ENCODE measurements at places on chromosomes 13 and 19.
A peak's percentile ranks its signal among the peaks of the same experiment; 100 is the strongest.

DNA sequence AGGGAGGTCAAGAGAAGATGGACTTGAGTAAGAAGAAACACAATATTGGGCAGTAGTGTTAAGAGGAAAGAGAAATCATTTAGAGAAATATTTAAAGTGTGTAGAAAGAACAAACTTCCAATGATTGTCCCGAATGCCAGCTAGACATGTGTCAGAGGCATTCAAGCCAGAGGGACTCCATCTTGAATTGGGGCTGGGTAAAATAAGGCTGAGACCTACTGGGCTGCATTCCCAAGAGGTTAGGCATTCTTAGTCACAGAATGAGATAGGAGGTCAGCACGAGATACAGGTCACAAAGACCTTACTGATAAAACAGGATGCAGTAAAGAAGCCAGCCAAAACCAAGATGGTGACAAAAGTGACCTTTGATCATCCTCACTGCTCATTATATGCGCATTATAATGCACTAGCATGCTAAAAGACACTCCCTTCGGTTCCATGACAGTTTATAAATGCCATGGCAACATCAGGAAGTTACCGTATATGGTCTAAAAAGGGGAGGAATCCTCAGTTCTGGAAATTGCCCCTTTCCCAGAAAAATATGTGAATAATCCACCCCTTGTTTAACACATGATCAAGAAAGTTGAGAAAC lies 127.0 kb upstream of the IPO5 start:
- no peak for DNase-seq

DNA sequence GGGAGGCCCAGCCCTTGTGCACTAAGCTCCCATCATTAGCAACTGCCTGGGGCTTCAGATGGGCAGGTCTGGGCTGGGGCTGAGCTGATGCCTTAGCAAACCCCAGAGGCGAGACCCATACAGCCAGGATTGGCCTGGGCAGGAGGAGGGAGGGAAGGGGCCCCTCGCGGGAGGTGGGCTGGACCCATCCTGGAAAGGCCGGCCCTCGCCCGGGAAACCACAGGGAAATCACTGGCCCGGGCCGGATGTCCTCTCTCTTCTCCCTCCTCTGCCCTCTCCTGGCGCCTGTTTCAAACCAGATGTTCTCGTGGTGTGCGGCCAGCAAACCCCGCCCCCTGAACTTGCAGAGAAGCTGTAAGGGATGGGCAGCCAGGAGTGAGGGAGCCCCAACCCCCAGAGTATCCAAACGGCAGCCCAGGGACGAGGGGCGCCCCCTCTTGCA lies 43.1 kb downstream of the TMEM255B start:
- DNase-seq = no peak

DNA sequence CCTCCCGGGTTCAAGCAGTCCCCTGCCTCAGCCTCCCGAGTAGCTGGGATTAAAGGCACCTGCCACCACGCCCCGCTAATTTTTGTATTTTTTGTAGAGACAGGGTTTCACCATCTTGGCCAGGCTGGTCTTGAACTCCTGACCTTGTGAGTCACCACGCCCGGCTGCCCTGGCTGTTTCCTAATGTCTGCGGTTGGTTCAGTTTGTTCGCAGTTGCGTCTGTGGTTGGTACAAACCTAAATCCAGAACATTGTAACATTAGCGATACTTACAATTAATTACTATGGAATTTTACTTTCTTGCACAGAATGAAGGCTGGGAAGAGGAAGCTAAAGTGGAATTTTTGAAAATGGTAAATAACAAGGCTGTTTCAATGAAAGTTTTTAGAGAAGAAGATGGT lies 38.1 kb downstream of the RNF17 start:
- peak; percentile 17 for DNase-seq

DNA sequence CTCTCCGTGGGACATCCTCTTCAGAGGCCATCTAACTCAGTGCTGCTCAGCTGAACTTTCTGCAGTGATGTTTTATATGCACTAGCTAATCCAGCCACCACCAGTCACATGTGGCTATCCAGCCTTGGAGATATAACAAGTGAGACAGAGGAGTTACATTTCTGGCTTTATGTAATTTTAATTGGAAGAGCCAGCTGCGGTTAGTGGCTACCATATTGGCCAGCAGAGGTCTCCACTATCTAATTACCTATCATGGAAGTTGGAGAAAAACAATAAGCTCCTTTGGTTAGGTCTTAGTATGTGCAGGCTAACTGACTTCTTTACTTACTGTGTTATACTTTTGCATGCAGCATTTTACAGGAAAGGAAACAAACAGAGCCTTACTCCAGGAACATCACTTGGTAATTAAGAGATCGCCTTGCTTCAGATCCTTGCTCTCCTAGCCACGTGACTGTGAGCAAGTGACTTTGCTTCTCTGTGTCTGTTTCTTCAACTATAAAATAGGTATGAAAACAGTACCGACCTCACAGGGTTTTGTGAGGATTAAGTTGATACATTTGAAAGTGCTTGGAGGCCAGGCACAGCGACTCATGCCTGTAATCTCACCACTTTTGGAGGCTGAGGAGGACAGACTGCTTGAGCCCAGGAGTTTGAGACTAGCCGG lies 1.6 kb upstream of the KLK10 start:
- DNase-seq = no peak

- DNase-seq = no peak
Observed at GRCh38 chr19:10981252-10981895, 20.5 kb downstream of the SMARCA4 start.

GRCh38 chr19:51688671-51689571 lies 4.2 kb upstream of the SPACA6 start:
- peak; percentile 86 for DNase-seq

- DNase-seq = no peak
Observed at GRCh38 chr13:114230117-114230516, 4.6 kb upstream of the CDC16 start.

DNA sequence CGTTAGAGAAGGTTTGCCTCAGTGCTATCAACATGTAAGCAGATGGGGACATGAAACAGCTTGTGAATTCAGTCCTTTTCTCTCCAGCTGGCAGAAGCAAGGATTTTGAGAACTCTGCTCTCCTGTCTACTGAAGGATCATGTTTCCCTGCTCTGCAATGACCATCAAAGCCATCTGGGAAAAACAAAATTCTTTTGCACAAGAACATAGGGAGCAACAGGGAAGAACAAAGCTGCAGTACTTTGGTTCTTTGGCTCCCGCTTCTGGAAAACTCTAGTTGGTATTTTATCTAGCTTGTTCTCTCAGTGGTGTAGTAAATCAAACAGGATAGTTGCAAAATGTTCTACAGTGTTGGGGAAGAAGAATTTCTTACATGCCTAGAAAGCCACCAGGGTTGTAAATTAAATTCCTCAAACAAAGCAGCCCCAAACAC lies 270.4 kb downstream of the ENOX1 start:
- DNase-seq = no peak

GRCh38 chr19:7561325-7561724 lies 25.8 kb downstream of the PNPLA6 start:
- DNase-seq = no peak

DNA sequence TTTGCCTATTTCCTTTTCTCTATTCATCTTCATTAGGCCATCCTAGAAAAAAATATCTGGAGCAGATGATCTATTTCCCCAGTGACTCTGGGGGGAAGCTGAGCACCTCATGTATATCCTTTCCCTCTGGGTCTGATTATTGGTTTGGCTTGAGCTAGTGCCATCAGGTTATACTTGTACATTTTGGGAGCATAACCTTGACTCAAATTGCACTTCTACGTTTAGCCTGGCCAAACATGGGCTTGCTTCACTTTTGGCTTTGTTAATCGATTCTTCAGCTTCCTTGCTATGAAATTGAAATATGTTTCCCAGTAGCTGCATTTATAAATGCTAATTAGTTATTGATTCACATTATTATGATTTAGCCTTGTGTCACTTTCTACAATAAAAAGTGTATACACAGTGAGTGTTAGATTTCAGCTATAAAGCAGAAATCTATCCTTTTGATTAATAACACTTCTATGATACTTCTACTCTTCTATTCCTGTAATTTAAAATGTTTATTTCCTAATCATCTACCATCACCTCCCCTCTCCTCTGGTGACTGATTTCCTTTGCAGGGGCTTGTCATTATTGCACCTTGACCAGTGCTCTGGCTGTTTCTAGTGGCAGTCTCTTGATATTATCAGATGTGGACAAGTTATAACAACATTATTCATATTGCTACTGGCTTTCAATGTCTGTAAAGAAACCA lies 37.3 kb downstream of the TNFSF11 start:
- DNase-seq = no peak

DNA sequence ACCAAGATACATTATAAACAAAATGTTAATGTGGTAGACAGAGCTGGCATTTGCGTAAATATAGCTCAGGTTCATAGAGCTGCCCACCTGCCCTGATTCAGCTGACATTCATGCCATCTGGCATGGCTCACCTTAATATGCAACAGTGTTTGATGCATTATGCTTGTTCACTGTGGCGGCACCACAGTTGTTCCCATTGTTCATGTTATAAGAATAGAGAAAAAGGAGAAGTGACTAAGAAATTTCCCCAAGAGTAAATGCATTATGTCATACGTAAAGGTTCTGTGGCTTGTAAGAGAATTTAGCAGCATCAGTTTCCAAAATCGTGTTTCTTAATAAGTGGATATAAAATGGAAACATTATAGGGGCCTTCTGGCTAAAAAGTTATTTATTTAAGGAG lies 4.5 kb downstream of the CCNA1 start:
- no peak for DNase-seq

GRCh38 chr13:111551204-111551820 lies 230.9 kb downstream of the TEX29 start:
- peak; percentile 49 for DNase-seq

DNA sequence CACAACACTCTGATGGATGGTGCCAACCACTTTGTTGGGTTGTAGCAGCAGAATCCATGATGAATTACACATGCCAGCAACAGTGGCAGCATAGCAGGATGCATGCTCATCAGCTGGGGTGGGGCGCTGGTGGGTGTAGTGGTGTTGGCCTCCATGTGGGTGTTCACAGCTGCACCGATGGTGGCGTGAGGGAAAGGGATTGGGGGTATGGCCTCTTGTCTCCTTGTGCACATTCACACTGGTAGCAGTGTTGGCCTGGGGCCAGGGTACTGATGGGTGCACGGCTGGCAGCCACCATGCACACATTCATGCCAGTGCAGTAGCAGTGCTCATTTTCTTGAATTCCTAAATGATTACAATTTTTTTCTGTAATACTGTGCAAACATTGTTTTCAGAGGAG lies 2748.8 kb upstream of the PCDH20 start:
- DNase-seq = peak; percentile 73

DNA sequence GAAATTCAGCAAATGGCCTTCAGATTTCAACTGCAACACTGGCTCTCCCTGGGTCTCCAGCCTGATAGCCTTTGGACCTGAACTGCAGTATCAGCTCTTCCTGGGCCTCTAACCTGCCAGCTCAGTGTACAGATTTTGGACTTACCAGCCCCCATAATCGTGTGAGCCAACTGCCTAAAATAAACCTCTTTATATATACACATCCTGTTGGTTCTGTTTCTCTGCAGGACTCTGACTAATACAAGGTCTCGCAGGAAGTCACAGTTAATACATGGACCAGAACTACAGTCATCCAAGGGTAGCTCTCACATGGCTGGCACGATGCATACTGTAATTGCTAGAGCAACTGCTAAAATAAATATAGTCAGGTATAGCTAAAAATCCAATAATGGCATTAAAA lies 85.1 kb downstream of the KATNAL1 start:
- DNase-seq = no peak

DNA sequence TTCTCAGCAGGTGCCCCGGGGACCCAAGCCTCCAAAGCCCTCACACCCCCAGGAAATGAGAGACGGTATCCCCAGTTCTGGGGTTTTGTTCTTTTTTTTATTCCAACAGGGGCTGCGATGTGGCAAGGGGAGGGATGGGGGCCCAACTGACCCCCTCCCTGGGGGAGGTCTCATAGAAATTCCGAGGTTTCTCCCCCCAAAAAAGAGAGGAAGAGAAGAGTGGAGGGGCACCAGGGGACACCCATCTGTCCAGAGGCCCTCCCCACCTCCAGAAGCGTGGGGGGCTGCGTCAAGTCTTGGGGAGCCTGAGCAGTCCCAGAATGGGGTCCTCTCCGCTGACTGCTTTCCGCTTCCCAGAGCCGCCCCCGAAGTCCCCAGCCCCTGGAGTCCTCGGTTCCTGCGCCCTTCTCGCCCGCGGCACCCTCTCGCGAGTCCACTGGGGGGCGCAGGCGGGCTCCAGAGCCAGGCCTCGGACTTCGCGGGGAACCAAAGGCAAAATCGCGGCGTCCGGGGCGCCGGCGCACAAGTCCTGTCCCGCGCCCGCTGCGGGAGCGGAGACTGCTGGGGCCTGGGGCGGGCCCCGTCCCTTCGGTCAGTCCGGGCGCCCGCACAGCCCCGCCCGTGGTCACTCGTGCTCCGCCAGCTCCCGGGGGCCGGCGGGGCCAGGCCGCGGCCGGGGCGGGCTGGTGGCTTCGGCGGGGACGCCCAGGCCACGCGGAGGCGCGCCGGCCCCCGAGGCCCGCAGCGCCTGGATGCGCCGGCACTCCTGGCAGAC lies 4.4 kb upstream of the ATP1A3 start:
- DNase-seq = peak; percentile 89

DNA sequence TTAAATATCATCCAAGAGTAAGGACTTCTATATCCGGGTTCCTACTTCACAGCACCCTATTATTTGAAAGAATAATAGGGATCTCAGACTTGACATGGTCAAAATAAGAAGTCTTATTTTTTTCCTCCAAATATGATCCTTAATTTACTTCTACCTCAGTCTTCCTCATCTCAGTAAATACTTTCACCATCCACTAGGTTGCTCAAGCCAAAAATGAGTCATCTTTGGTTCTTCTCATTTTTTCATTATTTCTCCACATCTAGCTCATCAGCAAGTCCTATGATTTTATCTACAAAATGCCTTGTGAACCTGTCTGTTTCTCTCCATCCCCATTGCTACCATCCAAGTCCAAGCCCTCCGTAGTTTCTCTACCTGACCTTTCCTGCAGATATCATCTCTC lies 121.9 kb upstream of the GJB6 start:
- no peak for DNase-seq

- no peak for DNase-seq
Observed at GRCh38 chr13:40316301-40316700, 350.1 kb downstream of the FOXO1 start.

DNA sequence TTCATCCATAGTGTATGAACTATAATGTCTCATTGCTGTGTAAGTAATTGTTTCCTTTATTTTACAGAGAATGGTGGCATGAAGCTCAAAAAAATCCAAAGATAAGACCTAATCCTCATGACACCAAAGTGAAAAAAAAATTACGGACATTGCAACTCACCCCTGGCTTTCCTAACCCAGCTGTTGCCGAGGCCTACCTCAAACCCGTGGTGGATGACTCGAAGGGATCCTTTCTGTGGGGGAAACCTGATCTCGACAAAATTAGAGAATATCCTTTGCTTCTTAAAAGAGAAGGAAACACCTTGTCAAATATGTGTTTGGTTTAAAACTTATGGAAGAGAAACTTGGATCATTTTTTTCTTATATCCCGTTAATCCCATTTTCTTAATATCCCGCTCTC lies 26.3 kb downstream of the ERCC5 start:
- DNase-seq = no peak

DNA sequence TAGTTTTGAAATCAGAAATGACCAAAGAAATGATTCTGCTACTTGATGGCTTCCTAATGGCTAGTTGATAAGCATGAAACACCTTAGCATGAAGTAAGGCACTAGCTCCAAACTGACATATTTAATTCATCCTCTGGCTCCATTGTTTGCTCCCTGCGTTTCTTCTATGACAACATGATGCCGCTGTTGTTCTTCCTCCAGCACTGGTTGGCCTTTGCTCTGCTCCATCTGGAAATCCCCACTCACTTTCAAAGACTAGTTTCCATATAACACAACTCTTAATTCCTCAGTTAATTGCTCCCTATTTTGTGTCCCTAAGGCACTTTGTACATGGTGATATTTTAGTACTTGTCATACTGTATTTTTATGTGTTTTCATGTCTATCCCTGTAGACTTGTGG lies 151.6 kb downstream of the GPC6 start:
- DNase-seq = no peak
